Subcutaneous adipose tissue (tissue), 4 donors: ENCODE measurements at places on chromosomes 5 and 9. TPM values are rescaled to one million over a fixed set of nuclear protein-coding genes. Genes with fewer than 3 reads are reported as not detected.

Gene PCAT7
- not detected for total RNA-seq

Gene UCK1
- total RNA-seq, result 42.9 TPM

Gene ATP6V1G1
- 159 TPM for total RNA-seq

Gene NFIB
- 79.2 TPM for total RNA-seq

Gene LHX6
- total RNA-seq, result 7.0 TPM

Gene PITX1
- not detected for total RNA-seq

Gene CYSRT1
- 0.34 TPM for total RNA-seq

Gene C1QTNF2
- 0.68 TPM for total RNA-seq

Gene IFNK
- not detected for total RNA-seq

Gene TMEM171
- not detected for total RNA-seq

Gene RECK
- total RNA-seq, result 17.7 TPM

Gene PCDHGA5
- 2.7 TPM for total RNA-seq

Gene GADD45G
- total RNA-seq, result 7.0 TPM
